GM13977 (cell line): ENCODE measurements at places on chromosomes 7 and 10.

GRCh38 chr10:45422866-45423659 lies 49.0 kb downstream of the ALOX5 start:
- no peak for DNase-seq

DNA sequence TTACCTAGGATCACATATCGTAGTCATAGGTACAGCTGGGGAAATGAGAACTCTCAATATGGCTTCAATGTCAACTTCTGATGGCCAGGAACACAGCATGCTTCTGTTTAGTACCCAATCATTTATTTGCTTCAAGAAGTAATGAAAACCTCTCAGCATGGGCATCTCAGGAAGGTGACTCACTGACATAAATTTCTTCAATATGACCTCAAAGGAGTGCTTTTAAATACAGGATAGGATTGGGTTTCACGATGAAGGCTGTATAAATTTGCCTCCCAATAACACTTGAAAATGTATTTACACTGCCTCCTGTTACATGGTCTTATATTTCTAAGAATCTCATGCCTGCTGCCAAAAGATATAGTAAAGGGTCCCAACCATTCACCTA lies 15.1 kb downstream of the ITGA8 start:
- no peak for DNase-seq

DNA sequence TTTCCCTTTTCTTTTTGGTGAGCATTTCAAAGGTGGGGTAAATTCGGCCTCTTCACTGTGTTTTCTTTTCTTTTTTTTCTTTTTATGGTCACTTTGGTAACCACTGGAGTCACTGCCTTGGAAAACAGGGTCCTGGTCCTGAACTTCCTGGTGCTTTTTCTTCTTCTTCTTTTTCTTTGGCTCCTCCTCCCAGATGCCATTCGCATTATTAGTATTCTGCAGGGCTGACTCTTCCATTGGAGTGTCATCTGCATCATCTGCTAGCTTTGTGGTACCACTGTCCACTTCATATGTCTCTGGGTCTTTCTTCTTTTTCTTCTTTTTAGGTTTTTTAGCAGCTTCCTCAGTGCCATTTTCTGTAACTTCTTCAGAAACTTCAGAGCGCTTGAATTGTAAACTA lies 10.5 kb downstream of the POLR1F start:
- DNase-seq, result no peak

GRCh38 chr7:16421333-16422102 lies at the start of gene CRPPA:
Gene CRPPA, minus strand, starts transcription at chr7:16421538. Its CDS starts 216 bp downstream, at chr7:16421322.
- DNase-seq, result no peak

DNA sequence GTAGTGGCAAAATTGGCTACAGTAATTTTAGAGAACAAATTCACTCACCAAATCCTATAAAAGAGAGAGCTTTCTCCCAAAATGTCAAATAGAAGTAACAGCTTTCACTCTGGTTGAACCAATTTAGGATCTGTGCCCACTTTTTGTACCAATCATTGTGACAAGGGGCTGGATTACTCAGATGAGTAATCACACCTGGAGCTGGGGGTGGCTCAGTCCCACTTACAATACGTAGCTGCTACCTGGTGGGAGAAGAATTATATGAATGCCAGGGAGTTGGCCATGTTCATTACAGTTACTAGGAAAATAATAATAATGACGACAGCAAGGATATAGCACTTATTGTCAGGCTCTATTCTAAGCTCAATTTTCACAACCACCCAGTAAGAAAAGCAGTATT lies 23.4 kb upstream of the SLC26A3 start:
- no peak for DNase-seq

DNA sequence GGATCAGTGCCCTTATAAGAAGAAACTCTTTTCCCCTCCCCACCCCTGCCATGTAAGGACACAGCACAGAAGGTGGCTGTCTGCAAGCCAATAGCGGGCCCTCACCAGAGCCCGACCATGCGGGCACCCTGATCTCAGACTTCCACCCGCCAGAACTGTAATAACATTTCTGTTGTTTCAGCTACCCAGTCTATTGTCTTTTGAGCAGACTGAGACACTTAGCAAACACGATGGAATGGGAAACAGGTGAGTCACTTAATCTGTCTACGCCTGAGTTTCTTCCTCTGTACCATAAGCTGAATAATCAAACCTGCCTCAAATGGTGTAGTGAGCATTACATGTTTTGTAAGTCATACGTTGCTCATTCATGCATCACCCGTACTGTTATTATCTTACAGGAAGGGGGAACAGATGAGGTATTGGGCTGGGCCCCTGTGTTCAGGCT lies 58.2 kb downstream of the STRA8 start:
- DNase-seq, result no peak

DNA sequence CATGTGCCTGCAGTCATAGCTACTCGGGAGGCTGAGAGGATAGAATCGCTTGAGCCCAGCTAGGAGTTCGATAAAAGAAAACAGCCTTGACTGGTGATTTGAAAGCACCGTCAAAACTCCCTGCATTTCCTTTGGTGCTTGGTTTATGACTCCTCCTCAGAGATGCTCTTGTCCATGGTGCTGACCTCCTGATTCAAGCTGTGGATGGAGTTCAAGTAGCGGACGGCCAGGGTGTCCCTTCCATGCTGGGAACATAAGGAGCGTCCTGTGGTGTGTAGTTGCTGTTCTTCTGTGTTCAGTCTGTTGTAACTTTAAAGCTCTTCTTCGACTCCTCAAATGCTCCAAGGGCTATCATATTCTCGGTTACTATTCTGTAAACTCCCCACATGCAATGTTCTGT lies 382.5 kb upstream of the KIAA1217 start:
- no peak for DNase-seq

DNA sequence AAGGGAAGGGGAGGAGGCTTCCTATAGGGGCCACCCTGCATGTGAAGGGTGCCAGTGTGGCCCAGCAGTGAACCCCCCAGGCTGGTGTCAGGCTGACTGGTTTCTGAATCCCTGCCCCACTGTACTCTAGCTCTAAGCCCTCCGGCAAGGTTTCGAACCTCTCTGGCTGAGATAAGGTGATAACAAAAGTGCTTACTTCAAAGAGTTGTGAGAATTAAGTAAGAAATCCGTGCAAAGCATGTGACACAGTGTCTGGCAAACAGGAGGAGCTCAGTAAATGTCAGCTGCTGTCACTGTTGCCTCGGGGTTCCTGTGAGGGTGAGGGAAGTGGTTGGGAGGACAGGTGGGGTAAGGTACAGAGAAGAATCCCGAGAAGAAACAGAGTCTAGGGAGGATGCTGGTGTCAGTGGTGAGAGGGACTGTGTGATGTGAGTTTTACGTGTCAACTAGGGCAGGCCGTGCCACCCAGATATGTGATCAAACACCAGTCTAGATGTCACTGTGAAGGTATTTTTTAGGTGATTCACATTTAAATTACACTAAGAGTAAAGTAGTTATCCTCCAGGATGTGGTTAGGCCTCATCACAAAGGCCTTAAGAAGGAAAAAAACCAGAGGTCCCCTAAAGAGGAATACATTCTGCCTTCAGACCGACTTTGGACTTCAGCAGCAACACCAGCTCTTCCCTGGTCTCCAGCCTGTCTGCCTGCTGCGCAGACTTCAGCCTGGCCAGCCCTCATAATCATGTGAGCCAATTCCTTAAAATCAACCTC lies 64.4 kb downstream of the BPGM start:
- no peak for DNase-seq

- no peak for DNase-seq
These were observed 29.4 kb upstream of the MBL2 start for GRCh38 chr10:52801947-52802346.

GRCh38 chr7:41890631-41891274 lies 187.9 kb upstream of the INHBA start:
- no peak for DNase-seq

GRCh38 chr10:118139321-118139720 lies 92.6 kb upstream of the RAB11FIP2 start:
- no peak for DNase-seq

DNA sequence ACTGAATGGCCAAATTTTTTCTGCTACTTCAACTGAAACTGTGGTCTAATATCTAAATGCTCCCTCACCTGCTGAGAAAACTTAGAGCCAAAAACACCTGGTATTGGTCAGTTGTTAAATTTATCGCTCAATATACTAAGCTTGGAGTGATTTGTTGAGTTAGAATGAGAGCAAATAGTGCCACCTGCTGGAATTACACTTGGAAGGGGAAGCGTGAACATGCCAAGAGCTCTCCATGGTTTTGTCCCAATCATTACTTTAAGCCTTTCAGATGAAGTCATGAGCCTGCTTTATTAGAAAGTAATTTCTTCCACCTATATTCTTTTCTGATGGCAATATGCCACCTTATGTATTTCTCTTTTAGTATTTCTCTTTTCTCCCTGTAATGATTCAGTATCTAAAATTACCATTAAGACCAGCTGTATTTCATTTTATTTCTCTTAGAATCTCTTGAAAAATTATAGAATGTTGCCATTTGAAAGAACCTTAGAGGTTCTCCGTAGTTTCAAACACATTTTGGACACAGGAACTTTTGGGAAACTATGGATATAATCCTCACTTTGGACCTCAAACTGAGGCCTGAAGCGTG lies 447.8 kb upstream of the C7orf33 start:
- peak; percentile 36 for DNase-seq

GRCh38 chr7:94472608-94473007 lies 37.0 kb upstream of the CASD1 start:
- no peak for DNase-seq

DNA sequence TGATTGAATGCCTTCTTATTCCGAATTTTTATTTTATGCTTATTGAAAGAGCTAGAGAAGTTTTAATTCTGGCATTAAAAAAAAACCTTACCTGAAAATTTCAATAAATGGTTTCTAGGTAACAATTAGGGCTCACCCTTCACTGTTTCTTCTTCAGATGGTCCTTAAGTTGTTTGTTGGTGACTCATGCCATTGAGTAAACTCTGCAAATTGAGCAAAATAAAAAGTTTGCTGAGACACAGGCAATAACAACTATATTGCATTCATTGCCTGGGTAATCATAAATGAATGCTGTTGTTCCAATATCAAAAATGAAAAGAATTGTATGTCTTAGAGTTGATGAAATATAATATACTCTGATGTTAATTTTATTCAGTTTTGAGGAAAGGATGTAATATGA lies 300.3 kb downstream of the CDK14 start:
- DNase-seq, result no peak

DNA sequence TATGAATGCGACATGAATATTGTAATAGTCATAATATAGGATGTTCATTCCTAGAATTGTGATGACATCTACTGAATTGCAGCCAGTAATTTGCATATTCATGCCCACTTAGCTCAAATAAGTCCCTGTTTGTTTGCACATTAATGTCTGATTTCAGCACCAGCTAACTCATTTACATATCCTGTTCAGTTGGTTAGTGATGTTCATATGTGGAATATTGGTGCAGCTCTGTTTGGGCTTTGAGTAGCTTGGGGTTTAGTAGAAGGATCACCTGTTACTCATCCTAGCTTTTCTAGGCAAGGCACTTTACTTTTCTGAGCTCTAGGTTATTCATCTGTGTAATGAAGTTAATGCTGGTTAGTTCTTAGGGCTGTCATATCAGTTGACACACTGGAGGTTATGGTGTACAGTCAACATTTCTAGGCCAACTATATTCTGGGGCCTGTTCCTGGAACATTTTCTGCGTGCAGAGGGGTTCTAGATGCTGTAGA lies 238.4 kb downstream of the EXOC4 start:
- no peak for DNase-seq

DNA sequence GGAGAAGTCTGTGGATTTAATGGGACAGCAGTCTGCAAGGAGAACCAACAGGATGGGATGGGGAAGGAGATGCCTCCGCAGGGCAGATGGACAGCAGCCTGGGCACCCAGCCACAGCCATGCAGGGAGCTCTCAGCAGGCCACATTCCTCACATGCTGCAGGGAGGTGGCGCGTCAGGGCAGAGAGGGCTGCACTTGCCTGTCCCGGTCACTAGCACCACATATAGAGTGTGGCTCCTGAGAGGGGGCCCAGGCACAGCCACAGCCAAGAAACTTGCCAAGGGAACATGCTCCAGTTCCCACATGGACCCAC lies 86.8 kb upstream of the ZMIZ1 start:
- DNase-seq, result no peak

- DNase-seq, result no peak
These were observed 58.6 kb downstream of the ASAH2B start for GRCh38 chr10:50798297-50798696.

DNA sequence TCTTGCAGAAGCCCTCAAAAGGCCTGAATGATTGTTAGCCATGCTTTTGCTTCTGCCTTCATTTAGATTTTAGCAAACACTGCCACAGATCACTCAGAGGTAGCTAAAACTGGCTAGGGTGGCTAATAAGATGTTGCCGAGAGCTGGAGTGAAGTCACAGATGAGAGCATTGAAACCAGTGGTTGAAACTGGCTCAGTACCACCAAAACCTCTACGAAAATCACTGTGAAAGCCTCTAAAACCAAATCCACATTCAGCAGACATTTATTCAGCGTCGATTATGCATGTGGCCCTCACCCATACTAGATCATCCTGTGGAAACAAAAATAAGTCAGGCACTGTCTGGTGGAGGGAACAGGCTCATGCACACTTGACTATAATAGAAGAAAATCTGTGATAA lies 50.8 kb downstream of the PIK3CG start:
- peak; percentile 62 for DNase-seq

- DNase-seq, result no peak
These were observed 19.1 kb upstream of the OGDHL start for GRCh38 chr10:49781247-49781646.

GRCh38 chr7:156544919-156545715 lies 95.5 kb upstream of the RNF32 start:
- no peak for DNase-seq

DNA sequence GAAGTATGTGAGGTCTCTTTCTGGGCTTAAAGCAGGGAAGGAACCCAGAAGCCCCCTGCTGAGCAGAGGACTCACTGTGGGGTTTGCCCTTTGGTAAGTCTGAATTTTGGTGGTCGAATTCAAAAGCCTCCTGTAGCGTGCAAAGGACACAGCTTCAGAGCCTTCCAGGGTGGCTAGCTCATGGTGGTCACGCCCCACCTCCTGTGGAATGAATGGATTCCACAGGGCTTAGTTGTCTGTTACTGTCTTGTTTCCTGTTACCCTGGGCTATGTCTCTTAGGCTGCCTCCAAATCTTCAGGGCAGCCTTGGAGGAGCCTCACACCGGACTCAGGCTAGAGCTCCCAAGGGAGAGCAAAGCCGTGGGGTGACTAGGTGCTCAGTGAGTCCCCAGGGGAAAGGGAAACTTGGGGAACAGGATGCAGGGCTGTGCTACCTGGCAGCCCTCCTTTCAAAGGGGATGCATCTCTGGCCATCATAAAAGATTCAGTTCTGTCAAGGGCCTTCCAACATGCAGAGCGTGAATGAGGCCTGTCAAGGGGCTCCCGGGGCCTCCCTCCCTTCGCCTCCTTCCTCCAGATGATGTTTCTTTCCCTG lies 211.7 kb downstream of the CCSER2 start:
- no peak for DNase-seq
